Epithelial cell of alveolus of lung (primary cell): ENCODE measurements at places on chromosomes 6 and 20. TPM values are rescaled to one million over a fixed set of nuclear protein-coding genes. Genes with fewer than 3 reads are reported as not detected.

RGS17 gene
- 12.4 and 14.4 TPM in 2 replicates for total RNA-seq

ZNF292 gene
- total RNA-seq: 15.6 and 31.2 TPM in 2 replicates

PRICKLE4 gene
- 0.65 and 1.6 TPM in 2 replicates for total RNA-seq

ZBTB12 gene
- total RNA-seq: 2.0 and 2.1 TPM in 2 replicates

MATN4 gene
- 0.80 TPM in 1 of 2 replicates, not detected in the other for total RNA-seq

SLA2 gene
- total RNA-seq: not detected in 2 replicates

CLPSL1 gene
- total RNA-seq: not detected in 2 replicates
